IPS DF 19.7 (cell line): ENCODE measurements at places on chromosomes 5 and 9.
A peak's percentile ranks its signal among the peaks of the same experiment; 100 is the strongest.

DNA sequence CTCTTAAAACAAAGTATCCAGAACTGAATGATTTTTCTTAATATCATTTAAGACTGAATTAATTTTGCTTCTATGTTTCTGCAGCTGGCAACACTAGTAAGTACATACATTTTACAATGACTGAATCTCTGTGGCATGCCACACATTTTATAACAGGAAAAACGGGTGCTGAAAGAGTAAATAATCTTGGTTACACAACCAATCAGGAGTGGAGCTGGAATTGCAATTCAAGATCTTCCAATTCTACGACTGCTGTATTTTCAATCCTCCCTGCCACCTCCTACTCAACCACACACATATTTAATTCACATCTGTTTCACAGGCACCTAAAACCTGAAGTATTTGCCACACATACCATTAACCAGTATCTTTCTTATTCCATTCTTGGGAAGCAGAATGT lies 52.7 kb upstream of the NR5A1 start:
- DNase-seq: no peak

GRCh38 chr9:97529363-97530076 lies 28.1 kb downstream of the TMOD1 start:
- DNase-seq: no peak

- DNase-seq: no peak
Measured at GRCh38 chr9:11506980-11507379, 894.2 kb upstream of the PTPRD start.

DNA sequence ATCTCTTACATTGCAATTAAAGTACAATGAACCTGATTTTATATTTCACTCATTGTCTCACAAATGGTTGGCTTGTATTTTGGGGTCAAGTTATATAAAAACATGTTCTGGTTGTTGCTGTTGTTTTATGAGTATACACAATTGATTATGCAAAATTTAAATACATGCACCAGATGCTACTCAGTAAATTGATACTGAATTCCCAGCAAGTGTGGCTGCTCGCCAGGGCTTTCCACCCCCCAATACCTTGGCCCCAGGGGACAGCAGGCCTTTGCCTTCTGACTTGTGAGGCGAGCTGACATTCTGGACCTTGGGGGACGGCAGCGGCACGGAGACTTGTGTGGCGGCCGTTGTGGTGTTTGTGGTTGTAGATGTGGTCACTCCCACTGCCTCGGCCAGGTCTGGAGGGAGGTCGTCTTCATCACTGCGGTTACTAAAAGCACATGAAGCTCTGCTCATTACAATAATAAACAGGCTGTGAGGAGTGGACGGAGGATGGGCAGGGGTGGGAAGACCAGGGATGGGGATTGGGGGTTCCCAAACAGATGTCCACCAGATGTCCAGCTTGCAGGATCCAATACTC lies 27.0 kb upstream of the FRRS1L start:
- no peak for DNase-seq

DNA sequence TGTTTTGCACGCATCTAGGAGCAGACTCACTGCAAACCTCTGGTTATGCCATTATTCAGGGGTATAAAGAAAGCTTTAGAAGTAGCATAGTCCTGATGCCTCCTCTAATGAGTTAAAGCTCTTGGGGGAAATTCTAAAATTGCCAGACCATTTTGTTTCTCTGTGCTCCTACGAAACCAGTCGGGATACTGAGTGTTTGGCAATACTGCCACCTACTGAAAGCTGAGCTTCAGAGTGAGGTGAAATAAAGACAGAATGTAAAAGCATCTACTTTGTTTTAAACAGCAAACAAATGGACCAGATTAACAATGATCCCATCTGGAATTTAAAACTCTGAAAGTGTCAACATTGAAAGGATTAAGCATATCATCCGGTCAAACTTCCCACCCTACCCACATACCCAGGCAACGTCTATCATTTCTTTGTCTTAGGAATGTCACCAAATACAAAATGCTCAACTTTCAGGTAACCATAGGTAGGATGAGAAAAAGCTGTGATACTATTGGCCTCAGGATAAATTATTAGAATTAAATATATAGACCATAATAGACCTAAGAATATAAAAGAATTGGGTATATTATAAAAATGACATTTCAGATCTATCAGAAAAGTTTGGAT lies 77.8 kb upstream of the SHISAL2B start:
- no peak for DNase-seq

- DNase-seq: no peak
Measured at GRCh38 chr5:58940446-58940845, 357.6 kb downstream of the RAB3C start.

DNA sequence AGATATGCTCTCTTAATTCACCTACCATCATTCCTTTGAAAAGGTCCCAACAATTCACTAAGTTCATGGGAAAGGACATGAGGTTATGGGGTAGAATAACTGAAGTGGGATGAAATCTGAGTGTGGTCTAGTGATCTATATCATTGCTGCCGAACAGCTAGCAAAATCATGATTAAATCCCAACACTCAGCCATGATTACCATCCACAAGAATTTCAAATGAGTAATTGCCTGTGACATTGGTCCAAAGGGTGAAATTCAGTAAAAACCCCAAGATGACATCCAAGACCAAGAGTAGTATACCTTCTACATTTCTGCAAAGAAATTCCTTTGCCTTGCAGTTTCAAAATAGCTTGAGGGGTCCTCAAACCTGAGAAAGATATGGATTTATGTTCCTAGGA lies 225.6 kb downstream of the SPOCK1 start:
- DNase-seq: no peak

GRCh38 chr5:83556190-83556589 lies 84.6 kb downstream of the VCAN start:
- DNase-seq: no peak

DNA sequence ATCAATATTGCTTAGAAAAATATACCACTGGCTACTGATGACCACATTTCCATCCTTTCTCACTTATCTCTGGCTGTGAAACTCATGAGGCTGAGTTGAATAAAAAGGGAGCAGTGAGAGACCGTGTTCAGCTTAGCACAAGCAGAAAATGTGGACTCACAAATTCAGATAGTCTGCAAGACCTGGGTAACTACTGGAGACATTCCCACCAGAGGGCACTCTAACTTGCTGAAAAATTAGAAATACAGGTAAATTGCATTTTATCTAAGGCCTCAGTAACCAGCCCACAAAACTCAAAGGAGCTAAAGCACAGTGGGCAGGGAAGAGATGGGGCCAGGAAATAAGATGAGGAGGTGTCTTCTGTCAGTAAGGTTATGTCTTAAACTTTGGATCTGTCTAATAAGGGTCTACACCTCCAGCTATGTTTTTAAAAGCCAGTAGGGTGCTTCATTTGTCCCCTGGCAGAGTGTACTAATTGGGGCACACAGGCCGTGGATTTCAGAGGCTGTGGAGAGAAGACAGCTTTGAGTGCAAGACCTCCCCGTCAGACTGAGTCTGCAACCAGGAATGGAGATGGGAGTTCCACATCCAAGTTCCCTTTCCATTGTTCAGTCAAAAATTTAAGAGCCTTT lies 8.7 kb upstream of the NDUFB6 start:
- DNase-seq: peak; percentile 28
